ENCODE measurements at places on chromosomes 1 and 21.

- DNase-seq, result no peak
Measured at GRCh38 chr21:41119901-41120300, 48.1 kb upstream of the BACE2 start.

- no peak for DNase-seq
Measured at GRCh38 chr1:244335456-244335855, 116.3 kb downstream of the ADSS2 start.

GRCh38 chr1:87169263-87169910 lies 159.3 kb upstream of the LMO4 start:
- DNase-seq, result no peak

DNA sequence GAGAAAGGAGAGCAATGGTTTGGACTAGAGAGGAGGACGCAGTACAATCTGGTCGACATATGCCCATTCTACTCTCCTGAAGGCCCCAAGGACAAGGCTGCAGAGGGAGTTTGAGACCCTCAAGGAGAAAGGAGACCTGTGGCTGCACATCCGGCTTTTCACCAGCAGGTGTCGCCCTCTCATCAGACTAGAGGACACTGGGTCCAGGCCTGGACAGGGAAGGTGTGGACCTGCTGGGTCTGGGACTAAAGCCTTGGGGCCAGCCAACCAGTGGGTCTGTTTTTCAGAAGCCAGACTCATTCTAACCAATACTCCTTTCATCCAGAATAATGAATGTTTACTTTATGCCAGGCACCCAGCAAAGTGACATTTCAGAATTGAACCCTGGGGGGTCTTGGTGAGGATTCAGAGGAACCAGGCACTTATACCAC lies 5.0 kb downstream of the SRARP start:
- DNase-seq, result no peak

GRCh38 chr1:176949033-176949662 lies 215.4 kb downstream of the ASTN1 start:
- no peak for DNase-seq

GRCh38 chr21:38813547-38813946 lies 7.8 kb downstream of the ETS2 start:
- DNase-seq, result no peak

- no peak for DNase-seq
Measured at GRCh38 chr1:17615959-17616358, 76.5 kb downstream of the ARHGEF10L start.

GRCh38 chr1:211932933-211933254 lies 102.3 kb upstream of the LPGAT1 start:
- DNase-seq, result no peak

- no peak for DNase-seq
Measured at GRCh38 chr1:93257889-93258288, 77.4 kb downstream of the CCDC18 start.
